Gastroesophageal sphincter (tissue), 4 donors: ENCODE measurements at places on chromosomes 6 and 20. TPM values are rescaled to one million over a fixed set of nuclear protein-coding genes. Genes with fewer than 3 reads are reported as not detected.

The NCR2 gene
- not detected for total RNA-seq

The PHF3 gene
- total RNA-seq: 80.0 TPM

The SALL4 gene
- not detected for total RNA-seq

The C6orf52 gene
- total RNA-seq: not detected

The RNF8 gene
- 21.5 TPM for total RNA-seq

The PSORS1C2 gene
- not detected for total RNA-seq

The XKR7 gene
- not detected for total RNA-seq

The TCF19 gene
- total RNA-seq: 5.4 TPM

The HLA-DRB5 gene
- total RNA-seq: 7.4 TPM

The DYNLT2 gene
- total RNA-seq: 0.74 TPM

The PROKR2 gene
- total RNA-seq: not detected

The RAET1G gene
- not detected for total RNA-seq

The PRR18 gene
- total RNA-seq: not detected

The C6orf163 gene
- 0.81 TPM for total RNA-seq

The SLC17A1 gene
- not detected for total RNA-seq
